ENCODE measurements at places on chromosomes 3 and 15. TPM values are rescaled to one million over a fixed set of nuclear protein-coding genes. Genes with fewer than 3 reads are reported as not detected.

LRRC57 gene
- total RNA-seq: 14.6 TPM

HCLS1 gene
- total RNA-seq: 0.24 TPM

GPR156 gene
- total RNA-seq: 1.6 TPM

SPSB4 gene
- 2.9 TPM for total RNA-seq

CASR gene
- not detected for total RNA-seq

PRRT3 gene
- 3.4 TPM for total RNA-seq

PEX11A gene
- total RNA-seq: 7.2 TPM

KIF7 gene
- 1.3 TPM for total RNA-seq

MYZAP gene
- 3.2 TPM for total RNA-seq

EXOSC7 gene
- 65.0 TPM for total RNA-seq

USP13 gene
- total RNA-seq: 13.8 TPM

SCN11A gene
- total RNA-seq: not detected

ALDH1A3 gene
- total RNA-seq: 17.6 TPM

TNFAIP8L3 gene
- 0.07 TPM for total RNA-seq

ITIH4 gene
- 0.69 TPM for total RNA-seq

GALNT15 gene
- total RNA-seq: not detected

CEMIP gene
- total RNA-seq: 18.1 TPM

CD96 gene
- not detected for total RNA-seq

CFAP44 gene
- total RNA-seq: 0.55 TPM

CATSPER2 gene
- 0.60 TPM for total RNA-seq

CLDN16 gene
- total RNA-seq: 0.02 TPM

ZBTB47 gene
- total RNA-seq: 17.9 TPM

CTXN2 gene
- 0.05 TPM for total RNA-seq

IGF2BP2 gene
- total RNA-seq: 29.7 TPM

PTH1R gene
- 4.9 TPM for total RNA-seq

ARL13B gene
- 24.8 TPM for total RNA-seq

Data from A172 (cell line).